ENCODE measurements at places on chromosomes 5 and 9. TPM values are rescaled to one million over a fixed set of nuclear protein-coding genes. Genes with fewer than 3 reads are reported as not detected.

GRCh38 chr5:176611435-176611834 is 1.5 kb upstream of the GPRIN1 start:
- peak; percentile 65 for DNase-seq

BNC2 gene
- polyA plus RNA-seq = 8.1 TPM

- no peak for DNase-seq
Observed at GRCh38 chr5:170591054-170591453, 87.2 kb downstream of the KCNIP1 start.

GRCh38 chr9:113776194-113776593 is 99.9 kb upstream of the ZNF618 start:
- DNase-seq = no peak

DNA sequence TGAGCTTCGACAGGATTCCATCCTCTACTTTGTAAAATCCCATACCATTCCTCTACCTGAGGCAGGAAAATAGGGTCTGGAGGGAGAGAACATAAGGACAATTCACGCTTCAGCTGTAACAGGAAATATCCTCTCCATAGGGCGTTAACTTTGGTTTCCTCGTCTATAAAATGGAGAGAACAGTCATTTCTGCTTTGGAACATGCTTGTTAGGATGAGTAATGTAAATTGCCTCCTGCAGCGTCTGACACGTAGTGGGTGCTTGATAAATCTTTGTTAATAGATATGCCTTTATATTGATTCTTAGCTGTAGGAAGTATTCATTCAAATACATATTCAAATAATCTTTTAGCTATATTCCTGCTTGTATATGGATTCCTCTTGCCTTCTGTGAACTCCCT is 711 bp upstream of the SUB1 start:
- no peak for DNase-seq

DNA sequence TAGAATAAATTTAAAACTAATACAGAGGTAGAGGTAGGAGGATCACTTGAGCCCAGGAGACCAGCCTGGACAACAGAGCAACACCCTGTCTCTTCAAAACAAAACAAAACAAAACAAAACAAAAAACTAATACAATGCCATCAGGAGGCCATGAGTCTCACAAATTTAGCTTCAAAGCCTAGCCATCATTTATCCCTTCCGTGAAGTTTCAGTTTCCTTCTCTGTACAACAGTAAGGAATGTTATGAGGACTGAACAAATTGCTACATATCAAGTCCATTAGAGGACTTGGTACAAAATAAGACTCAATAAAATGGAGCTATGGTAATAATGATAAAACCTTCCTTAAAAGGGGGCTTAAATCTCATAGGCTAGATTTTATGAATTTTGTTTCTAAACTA is 60.8 kb downstream of the MAPKAP1 start:
- no peak for DNase-seq

GLRA1 gene
- polyA plus RNA-seq = not detected

DNA sequence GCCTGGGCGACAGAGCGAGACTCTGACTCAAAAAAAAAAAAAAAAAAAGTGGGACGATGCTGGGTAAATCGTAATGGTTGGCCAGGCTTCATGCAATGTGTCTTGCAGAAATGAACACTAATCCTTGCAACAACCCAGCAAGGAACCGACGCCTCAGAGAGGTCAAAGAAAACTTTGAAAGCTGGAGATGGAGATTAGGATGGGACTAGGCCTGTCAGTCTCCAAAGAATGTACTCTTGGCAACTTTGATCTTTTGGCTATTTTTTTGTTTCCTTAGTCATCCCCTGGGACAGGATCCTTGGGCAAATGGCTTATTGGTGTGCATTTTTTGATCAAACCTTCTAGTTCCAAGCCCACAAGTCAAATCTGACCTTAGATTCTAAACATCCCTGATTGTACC is 10.6 kb upstream of the PWWP2A start:
- no peak for DNase-seq

DNA sequence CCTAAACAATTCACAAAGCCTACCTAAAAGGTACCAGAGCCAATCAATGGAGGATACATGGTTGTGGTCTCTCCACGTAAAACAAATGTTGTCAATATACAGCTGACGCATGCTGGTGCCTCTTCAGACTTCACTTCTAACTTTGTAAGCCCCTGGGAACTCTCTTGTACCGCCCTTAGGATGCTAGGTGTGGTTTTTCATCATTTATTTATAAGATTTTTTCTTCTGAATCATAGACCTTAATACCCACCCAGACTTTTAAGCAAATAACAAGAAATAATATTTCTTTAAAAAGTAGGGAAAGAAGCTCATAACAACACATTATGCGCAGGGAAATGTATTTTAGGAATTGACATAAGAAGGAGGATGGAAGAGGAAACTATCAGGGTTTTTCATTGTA is 33.0 kb downstream of the SSBP2 start:
- DNase-seq = no peak

BARX1 gene
- 0.31 TPM for polyA plus RNA-seq

- no peak for DNase-seq
Observed at GRCh38 chr9:124187311-124187710, 70.4 kb upstream of the NEK6 start.

CBY3 gene
- 0.47 TPM for polyA plus RNA-seq

IDNK gene
- 13.1 TPM for polyA plus RNA-seq

GRCh38 chr5:179801304-179802206 is 5.1 kb downstream of the MGAT4B start:
- no peak for DNase-seq

- DNase-seq = no peak
Observed at GRCh38 chr5:13606051-13606450, 338.4 kb downstream of the DNAH5 start.

DNA sequence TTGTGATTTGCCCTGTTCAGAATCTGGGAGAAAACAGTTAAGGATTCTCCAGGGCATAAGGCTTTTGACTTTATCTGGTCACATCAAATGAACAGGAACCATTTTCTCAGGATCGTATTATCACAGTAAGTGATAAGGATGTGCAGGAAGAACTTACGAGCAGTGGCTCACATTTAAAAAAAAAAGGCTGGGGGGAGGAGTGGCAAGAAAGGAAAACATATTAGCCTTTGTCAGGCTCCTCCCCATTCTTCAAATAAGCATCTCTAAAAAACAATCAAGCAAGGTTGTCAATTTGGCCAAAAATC is 234.3 kb upstream of the TMEM161B start:
- DNase-seq = no peak

GRCh38 chr5:62514510-62515119 is 64.0 kb upstream of the LRRC70 start:
- DNase-seq = no peak

TMEM174 gene
- polyA plus RNA-seq = 22.0 TPM

SLC25A2 gene
- polyA plus RNA-seq = not detected

NFIL3 gene
- 31.2 TPM for polyA plus RNA-seq

- DNase-seq = no peak
Observed at GRCh38 chr9:128862401-128862851, 19.3 kb downstream of the KYAT1 start.

AFAP1L1 gene
- polyA plus RNA-seq = 19.6 TPM

ISL1 gene
- not detected for polyA plus RNA-seq

GRCh38 chr9:33014665-33015014 is 10.4 kb upstream of the DNAJA1 start:
- DNase-seq = no peak

- DNase-seq = no peak
Observed at GRCh38 chr5:14109771-14110170, 33.4 kb upstream of the TRIO start.

DNA sequence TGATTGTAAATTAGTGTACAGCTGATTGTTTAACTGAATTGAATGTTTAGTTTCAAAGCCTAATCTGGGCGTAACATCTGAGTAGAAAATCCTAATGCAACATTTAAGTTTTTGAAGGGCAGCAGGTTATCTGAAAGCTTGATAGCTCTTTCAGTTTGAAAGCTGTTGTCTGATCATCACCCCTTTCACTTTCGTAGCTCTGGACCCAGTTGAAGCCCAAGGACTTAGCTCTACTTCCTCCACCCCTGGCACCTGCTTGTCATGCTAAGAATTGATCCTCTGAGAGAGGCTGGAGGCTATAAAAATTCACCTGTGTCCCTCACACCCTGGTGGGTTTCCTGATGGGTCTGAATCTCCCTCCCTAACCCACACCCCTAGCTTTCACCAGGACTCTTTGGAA is 86.0 kb downstream of the ZFAND5 start:
- no peak for DNase-seq

- DNase-seq = no peak
Observed at GRCh38 chr5:56481428-56482357, 248.6 kb upstream of the ANKRD55 start.

- DNase-seq = peak; percentile 23
Observed at GRCh38 chr5:134245101-134245604, 19.3 kb upstream of the PPP2CA start.

DNA sequence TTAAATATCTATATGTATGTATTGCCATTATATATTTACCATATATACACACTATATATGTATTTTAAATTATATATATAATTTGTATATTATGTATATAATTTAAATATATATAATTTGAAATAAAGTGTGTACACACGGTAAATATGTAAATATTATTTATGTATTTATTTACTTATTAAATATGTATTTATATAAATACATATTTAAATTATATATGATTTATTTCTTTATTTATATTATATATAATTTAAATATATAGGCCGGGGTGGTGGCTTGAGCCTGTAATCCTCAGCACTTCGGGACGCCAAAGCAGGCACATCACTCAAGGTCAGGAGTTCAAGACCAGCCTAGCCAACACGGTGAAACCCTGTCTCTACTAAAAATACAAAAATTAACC is 31.3 kb upstream of the LHFPL2 start:
- DNase-seq = no peak

GRCh38 chr9:135307300-135307699 is 172.3 kb upstream of the PPP1R26 start:
- DNase-seq = no peak

DNA sequence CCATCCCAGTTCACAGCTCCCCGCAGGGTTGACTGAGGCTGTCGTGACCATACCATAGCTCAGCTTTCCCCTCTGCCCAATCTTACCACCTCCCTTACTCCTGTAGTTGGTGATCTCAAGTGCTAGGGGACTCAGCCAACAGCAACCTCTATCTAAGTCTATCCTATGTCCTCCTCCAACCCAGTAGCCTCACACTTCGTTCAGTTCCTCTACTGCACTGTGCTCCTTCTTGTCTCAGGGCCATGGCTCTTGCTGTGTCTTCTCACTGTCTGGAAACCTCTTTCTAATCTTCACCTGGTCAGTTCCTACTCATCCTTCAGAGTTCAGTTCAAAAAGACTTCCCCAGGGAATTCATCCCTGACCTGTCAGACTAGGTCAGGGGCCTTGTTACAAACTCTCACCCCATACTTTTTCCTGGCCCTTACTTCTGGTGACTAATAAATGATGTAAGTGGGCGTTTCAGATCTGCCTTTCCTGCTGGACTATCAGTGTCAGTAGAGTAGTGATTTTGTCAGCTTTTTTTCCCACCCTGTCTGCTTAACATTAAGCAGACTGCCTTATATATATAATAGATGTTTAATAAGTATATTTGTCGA is 53.6 kb upstream of the NR3C1 start:
- no peak for DNase-seq

- DNase-seq = no peak
Observed at GRCh38 chr9:98329904-98330303, 74.5 kb upstream of the TBC1D2 start.

CARTPT gene
- polyA plus RNA-seq = not detected

AQP7 gene
- 18.0 TPM for polyA plus RNA-seq

POLR3G gene
- 2.3 TPM for polyA plus RNA-seq

- DNase-seq = no peak
Observed at GRCh38 chr5:42912184-42912798, 100.6 kb upstream of the SELENOP start.

GRCh38 chr5:104564530-104564929 is 1001.9 kb upstream of the NUDT12 start:
- no peak for DNase-seq

GRCh38 chr5:179054036-179054785 is 6.0 kb upstream of the ZNF354C start:
- DNase-seq = no peak

- DNase-seq = no peak
Observed at GRCh38 chr5:58965677-58966414, 383.0 kb downstream of the RAB3C start.

- DNase-seq = no peak
Observed at GRCh38 chr9:4197548-4197947, 102.3 kb downstream of the GLIS3 start.

- DNase-seq = no peak
Observed at GRCh38 chr5:134547579-134547978, 22.1 kb downstream of the JADE2 start.

DNA sequence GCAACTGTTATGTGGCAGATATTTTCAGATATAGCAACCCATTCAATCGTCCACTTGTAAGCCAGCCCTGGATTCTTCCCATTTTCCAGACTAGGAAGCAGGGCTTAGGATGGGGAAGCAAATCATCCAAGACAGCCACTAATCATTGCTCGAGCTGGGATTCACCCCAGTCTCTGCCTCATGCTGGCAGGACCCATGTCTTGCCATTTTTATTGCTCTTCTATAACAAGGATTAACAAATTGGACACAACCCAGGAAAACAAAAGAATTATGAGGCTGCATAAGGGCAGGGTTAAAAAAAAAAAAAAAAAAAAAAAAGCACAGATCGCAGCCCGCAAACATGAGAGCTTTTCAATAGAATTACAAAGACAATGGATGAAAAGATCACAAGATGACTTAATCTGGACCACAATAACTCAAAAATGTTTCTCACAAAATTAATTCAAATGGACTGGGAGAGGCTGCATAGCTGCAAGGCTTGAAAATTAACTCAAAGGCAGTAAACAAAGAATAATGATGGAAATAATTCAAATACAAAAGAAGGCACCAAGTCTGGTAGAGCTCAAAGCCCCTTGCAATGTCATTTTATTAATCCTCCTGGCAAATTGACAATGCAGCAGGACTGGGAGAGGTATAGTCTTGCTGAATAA is 40.7 kb downstream of the ASTN2 start:
- DNase-seq = no peak

GRCh38 chr9:126607086-126607485 is 6.6 kb upstream of the LMX1B start:
- DNase-seq = no peak

DNA sequence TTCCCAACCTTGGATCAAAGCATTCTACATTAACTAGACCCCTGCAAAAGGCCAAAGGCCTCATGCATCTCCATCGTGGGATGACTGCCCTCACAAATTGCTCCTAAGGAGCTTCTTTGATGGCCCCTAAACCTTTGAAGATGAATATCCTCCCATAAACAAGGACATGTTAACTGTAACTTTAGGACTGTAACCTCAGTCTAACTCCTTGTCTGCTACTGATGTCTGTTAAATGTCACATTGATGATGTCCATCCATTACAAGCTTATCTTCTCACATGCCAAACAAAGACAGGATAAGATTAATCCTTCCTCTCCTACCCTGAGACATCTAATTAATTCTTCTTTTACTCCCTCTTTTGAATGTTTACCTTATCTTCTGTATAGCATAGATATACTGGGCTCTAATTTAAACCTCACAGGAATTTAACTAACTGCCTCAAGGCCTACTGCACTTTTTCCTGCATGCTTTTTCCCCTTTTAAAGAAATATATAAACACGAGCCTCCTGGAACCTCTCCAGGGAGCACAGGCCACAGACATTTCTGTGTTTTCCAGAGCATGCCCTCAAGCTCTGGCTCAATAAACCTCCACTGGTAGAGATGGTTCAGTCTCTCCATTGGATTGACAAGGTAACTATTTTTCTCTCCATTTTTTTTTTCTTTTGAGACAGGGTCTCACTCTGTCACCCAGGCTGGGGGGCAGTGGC is 90.6 kb upstream of the SLC25A48 start:
- DNase-seq = peak; percentile 41

- no peak for DNase-seq
Observed at GRCh38 chr5:52010454-52010853, 627.2 kb downstream of the ISL1 start.

- DNase-seq = no peak
Observed at GRCh38 chr9:76594764-76595424, 135.9 kb downstream of the GCNT1 start.

ADGRV1 gene
- polyA plus RNA-seq = 11.8 TPM

PCDHGB7 gene
- 16.1 TPM for polyA plus RNA-seq

PCDHA8 gene
- 0.06 TPM for polyA plus RNA-seq
